ENCODE measurements at places on chromosomes 6 and 20. TPM values are rescaled to one million over a fixed set of nuclear protein-coding genes. Genes with fewer than 3 reads are reported as not detected.

DNA sequence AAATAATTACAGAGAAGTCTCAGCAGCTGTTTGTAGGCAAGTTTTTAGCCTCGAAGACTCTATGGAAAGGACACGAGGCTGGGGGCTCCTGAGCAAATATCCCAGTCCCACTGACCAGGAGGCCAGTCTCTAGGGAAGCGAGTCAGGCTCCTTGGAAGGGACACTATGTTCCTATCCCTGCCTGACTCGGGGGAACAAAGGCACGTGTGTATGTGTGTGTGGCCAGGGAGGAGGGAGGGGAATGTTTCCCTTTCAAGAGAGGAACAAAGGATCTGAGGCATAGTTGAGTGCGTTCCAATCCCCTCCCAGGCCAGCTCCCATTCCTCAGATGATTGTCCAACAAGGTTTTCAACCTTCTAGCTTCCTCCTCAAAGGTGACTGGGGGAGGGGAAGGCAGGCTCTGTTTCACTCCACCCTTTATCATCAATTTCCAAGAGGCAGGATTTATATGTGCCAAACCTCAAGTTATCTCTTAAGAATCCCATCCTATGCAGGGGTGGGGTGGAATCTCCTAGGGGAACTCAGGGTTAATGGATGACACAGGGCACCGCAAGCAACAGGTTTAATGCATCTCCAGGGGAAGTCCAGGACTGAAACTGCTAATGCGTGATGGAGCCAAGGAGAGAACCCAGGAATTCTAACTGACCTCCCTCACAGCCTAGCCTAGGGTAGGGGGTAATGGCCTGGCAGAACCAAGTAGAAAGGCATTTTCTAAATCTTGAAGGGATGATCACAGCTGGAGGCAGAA is 9.9 kb downstream of the BCL2L1 start:
- H3K4me3 ChIP-seq, result no peak overlapping the region
- no peaks in the 10 kb centered on the region for H3K27me3 ChIP-seq
- peaks cover 54% of the 10 kb centered on the region for H3K4me1 ChIP-seq
- H3K36me3 ChIP-seq, result no peaks in the 10 kb centered on the region
- H3K27ac ChIP-seq, result peak overlapping the region; percentile 27
- DNase-seq, result no peak

- no peaks in the 10 kb centered on the region for H3K36me3 ChIP-seq
- H3K4me3 ChIP-seq, result no peak overlapping the region
- H3K27me3 ChIP-seq, result no peaks in the 10 kb centered on the region
These were observed 262.0 kb downstream of the CDC5L start for GRCh38 chr6:44649365-44650025.

- DNase-seq, result no peak
- no peak overlapping the region for H3K4me3 ChIP-seq
- H3K27me3 ChIP-seq, result no peaks in the 10 kb centered on the region
These were observed 19.8 kb downstream of the COL20A1 start for GRCh38 chr20:63312690-63313348.

DNA sequence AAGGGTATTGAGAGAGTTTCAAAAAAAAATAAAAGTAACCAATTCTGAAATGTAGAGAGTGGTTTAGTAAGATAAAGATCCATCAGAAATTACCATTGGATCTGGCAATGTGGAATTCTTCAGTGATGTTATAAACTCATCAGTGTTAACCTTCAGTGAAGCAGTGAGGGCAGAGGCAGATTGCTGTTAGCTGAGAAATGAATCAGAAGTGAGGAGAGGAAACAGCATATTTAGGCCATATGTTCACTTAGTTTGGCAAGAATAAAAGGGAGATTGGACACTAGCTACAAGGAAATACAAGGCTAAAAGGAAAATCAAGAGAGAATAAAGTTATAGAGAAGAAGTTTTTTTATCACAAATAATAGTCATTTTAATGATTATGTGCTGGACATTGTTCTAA is 9.6 kb downstream of the KCNQ5 start:
- no peaks in the 10 kb centered on the region for H3K4me1 ChIP-seq
- H3K27ac ChIP-seq, result no peak overlapping the region
- no peaks in the 10 kb centered on the region for H3K36me3 ChIP-seq
- no peak overlapping the region for H3K4me3 ChIP-seq

DNA sequence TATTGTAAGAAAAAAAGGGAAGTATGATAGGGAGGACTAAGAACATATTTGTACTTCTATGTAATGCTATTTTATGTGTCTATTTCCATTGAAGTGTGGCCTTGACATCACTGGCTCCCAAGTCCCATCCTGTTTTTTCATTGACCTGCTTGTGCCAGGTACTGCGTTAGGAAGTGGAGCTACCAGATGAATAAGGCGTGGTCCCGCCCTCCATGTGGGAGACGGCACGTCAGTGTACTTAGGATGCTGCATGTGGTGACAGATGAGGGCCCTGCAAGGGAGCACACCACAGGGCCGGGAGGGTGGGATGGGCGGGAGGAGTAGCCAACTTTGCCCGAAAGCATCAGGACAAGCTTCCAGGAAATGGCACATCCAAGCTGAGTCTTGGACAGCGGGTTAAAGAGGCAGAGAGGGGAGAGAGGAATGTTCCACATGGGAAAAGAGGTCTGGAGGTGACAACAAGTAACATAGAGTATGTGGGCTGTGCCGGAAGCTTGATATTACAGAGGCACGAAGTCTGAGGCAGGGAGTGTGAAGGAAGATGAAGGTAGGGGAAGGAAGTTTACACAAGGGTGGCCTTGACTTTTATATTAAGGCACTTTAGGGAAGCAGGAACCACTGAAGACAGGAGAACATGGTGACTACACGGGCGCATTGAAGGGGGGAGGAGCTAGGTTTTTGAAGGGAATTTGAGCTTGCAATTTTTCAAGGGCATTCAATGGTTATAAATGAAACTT is 140.6 kb downstream of the MTHFD1L start:
- no peak overlapping the region for H3K4me3 ChIP-seq
- H3K36me3 ChIP-seq, result no peaks in the 10 kb centered on the region
- no peaks in the 10 kb centered on the region for H3K4me1 ChIP-seq
- no peak for DNase-seq
- H3K27me3 ChIP-seq, result no peaks in the 10 kb centered on the region

GRCh38 chr6:143160439-143161220 is 99.9 kb downstream of the AIG1 start:
- DNase-seq, result no peak
- no peaks in the 10 kb centered on the region for H3K36me3 ChIP-seq
- H3K4me3 ChIP-seq, result no peak overlapping the region
- H3K27me3 ChIP-seq, result no peaks in the 10 kb centered on the region
- H3K27ac ChIP-seq, result no peak overlapping the region

DNA sequence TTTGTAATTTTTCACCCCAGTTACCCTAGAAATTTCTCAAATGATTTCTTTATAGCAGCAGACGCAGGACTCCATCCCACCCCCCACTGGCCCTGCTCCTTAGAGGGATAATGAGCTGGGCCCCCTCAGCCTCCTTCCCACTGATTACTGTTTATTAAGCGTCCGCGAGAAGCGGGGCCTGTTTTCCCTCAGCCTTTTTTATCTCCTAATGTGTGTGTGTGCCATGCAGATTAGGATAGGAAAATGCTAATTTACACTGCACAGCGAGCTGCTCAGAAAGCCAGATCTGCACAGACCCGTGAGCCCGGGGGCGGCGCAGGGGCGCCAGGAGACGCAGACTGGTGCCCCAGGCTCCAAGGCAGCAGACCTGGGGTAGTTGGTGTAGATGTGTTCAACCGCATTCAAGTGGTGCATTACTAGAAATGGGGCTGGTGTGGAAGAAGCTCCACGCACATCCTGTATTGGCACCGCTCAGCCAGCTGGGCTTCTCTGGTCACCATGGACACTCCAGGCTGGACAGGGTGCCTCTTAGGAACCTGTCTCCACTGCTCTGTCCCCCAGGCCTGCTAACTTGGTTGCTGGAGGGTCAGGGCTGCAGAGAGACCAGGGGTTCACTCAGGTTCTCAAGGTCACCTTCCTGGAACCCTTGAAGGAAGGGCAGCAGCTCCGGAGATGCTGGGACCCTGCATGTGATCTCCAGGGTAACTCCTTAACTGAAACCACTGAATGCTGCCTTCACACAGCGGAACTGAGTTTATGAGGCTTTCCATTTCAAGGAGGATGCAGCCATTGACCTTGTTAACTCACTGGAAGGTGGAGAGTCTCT is 256.3 kb downstream of the ERMARD start:
- H3K27me3 ChIP-seq, result no peaks in the 10 kb centered on the region
- DNase-seq, result no peak
- H3K27ac ChIP-seq, result no peak overlapping the region
- H3K4me1 ChIP-seq, result no peaks in the 10 kb centered on the region

- H3K4me3 ChIP-seq, result no peak overlapping the region
- no peaks in the 10 kb centered on the region for H3K36me3 ChIP-seq
- DNase-seq, result no peak
- no peaks in the 10 kb centered on the region for H3K27me3 ChIP-seq
- H3K27ac ChIP-seq, result no peak overlapping the region
These were observed 138.0 kb downstream of the GRIK2 start for GRCh38 chr6:101531538-101531937.

DNA sequence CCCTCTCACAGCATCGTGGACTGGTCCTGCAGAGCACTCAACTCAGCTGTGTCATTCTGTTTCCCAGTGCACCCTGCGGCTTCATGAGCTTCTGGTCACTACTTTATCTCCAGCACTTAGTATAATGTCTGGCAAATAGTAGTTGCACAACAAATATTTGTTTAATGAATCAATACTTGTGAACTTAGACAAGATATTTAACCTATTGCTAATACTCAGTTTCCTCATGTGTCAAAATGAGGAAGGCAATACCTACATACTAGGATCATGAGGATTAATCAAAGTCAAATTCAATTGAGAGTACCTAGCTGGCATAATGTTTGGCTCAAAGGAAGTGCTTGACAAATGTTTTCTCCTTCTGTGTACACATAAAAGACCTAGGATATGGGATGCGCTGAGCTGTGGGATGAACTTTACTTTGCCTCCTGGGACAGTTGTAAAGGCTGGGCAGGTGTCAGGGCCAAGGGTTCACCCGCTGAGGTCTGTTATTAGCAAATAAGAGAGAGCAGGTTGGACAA is 86.3 kb downstream of the FNDC1 start:
- H3K27ac ChIP-seq, result no peak overlapping the region
- no peaks in the 10 kb centered on the region for H3K36me3 ChIP-seq
- H3K4me1 ChIP-seq, result no peaks in the 10 kb centered on the region
- no peaks in the 10 kb centered on the region for H3K27me3 ChIP-seq
- no peak overlapping the region for H3K4me3 ChIP-seq

DNA sequence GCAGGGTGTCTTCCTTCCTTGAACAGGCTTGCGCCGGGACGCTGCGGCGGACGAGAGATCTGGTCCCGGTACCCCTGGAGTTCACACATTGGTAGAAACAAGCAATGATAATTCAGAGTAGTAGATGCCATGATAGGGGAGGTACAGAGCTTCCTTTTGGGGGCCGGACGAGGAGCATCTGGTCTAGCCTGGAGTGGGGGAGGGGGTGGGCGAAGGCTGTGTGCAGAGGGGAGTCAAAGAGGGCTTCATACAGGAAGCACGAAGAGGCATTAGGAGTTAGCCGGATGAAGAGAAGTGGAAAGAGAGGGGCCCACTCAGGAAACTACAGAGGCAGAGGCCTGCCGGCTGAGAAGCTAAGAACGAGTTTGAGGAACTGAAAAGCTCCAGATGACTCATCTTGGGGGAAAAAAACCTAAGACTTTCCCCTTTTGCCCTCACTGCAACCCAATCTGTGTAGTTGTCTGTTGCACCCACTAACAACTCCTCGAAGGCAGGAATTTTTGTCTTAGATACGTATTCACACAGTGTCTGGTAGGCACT is 611 bp downstream of the CNPY3 start:
- H3K4me1 ChIP-seq, result peaks cover 33% of the 10 kb centered on the region
- no peak for DNase-seq
- peak overlapping the region; percentile 95 for H3K27ac ChIP-seq

- DNase-seq, result no peak
- H3K4me3 ChIP-seq, result no peak overlapping the region
- H3K27ac ChIP-seq, result no peak overlapping the region
- H3K36me3 ChIP-seq, result no peaks in the 10 kb centered on the region
- H3K27me3 ChIP-seq, result no peaks in the 10 kb centered on the region
- H3K4me1 ChIP-seq, result no peaks in the 10 kb centered on the region
These were observed 23.9 kb downstream of the NT5E start for GRCh38 chr6:85473748-85474147.

GRCh38 chr6:52299653-52300052 is 15.1 kb upstream of the MCM3 start:
- peaks cover 22% of the 10 kb centered on the region for H3K4me1 ChIP-seq
- DNase-seq, result no peak
- no peak overlapping the region for H3K4me3 ChIP-seq
- H3K27ac ChIP-seq, result no peak overlapping the region

- no peaks in the 10 kb centered on the region for H3K27me3 ChIP-seq
- H3K36me3 ChIP-seq, result no peaks in the 10 kb centered on the region
- no peak for DNase-seq
- H3K4me3 ChIP-seq, result no peak overlapping the region
These were observed 214.0 kb downstream of the WDR27 start for GRCh38 chr6:169487579-169488436.

GRCh38 chr6:69758214-69758613 is 38.6 kb downstream of the LMBRD1 start:
- H3K36me3 ChIP-seq, result no peaks in the 10 kb centered on the region
- no peaks in the 10 kb centered on the region for H3K27me3 ChIP-seq
- no peak overlapping the region for H3K27ac ChIP-seq
- DNase-seq, result no peak
- H3K4me3 ChIP-seq, result no peak overlapping the region

- H3K4me1 ChIP-seq, result no peaks in the 10 kb centered on the region
- no peak overlapping the region for H3K27ac ChIP-seq
These were observed 32.5 kb downstream of the POFUT1 start for GRCh38 chr20:32240205-32240604.

GRCh38 chr6:14888575-14889000 is 357.3 kb upstream of the JARID2 start:
- H3K36me3 ChIP-seq, result no peaks in the 10 kb centered on the region
- H3K4me3 ChIP-seq, result no peak overlapping the region
- no peaks in the 10 kb centered on the region for H3K4me1 ChIP-seq
- DNase-seq, result no peak
- no peak overlapping the region for H3K27ac ChIP-seq
- no peaks in the 10 kb centered on the region for H3K27me3 ChIP-seq

DNA sequence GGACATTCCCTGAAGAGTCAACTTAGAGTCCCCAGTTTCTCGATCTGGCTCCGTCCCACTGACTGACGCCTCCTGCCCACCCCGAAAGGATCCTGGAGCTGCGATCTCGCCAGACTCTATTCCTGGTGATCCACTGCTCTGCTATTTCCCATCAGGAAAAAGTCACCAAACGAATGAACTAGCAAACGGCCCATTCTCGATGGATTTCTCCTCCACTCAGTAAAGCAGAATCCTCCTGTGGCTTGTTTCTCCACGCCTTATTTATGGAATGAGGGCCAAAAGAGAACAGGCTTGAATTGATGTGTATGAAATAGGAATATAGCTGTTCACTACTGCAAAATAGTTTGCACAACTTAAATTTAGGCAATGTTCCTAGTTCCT is 5.4 kb downstream of the NKX2-4 start:
- H3K4me3 ChIP-seq, result no peak overlapping the region
- H3K27ac ChIP-seq, result no peak overlapping the region
- peaks cover 34% of the 10 kb centered on the region for H3K27me3 ChIP-seq
- peaks cover 13% of the 10 kb centered on the region for H3K36me3 ChIP-seq
- peaks cover 16% of the 10 kb centered on the region for H3K4me1 ChIP-seq

The DEK gene
- total RNA-seq, result 49.6 TPM

The SRMS gene
- not detected for total RNA-seq

The TMEM170B gene
- total RNA-seq, result 3.4 TPM

The PHF10 gene
- total RNA-seq, result 93.4 TPM

The OR2J3 gene
- total RNA-seq, result not detected
